ENCODE measurements at places on chromosomes 2 and 18. TPM values are rescaled to one million over a fixed set of nuclear protein-coding genes. Genes with fewer than 3 reads are reported as not detected.

- DNase-seq, result no peak
These were observed 22.1 kb upstream of the CNGA3 start for GRCh38 chr2:98324181-98324580.

DNA sequence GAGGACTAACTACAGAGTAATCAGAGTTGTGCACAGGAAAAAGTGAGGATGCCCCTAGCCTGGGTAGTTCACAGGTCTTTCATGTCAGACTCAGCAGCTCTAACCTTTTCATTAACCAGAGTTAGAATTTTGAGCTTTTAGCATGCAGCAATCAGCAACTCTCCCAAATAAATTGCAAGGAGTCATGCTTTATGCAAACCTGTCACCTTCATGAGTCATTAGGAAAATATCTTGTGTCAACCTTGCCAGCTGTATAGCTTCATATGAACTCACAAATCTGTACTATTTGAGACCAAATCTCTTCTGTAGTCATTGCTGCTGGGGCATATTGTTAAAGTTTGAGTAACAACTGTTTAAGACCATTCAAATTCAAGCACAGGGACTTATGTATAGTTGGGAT is 382.3 kb upstream of the NT5C1B start:
- DNase-seq, result no peak

- no peak for DNase-seq
These were observed 33.2 kb upstream of the KCNJ13 start for GRCh38 chr2:232809349-232810124.

DNA sequence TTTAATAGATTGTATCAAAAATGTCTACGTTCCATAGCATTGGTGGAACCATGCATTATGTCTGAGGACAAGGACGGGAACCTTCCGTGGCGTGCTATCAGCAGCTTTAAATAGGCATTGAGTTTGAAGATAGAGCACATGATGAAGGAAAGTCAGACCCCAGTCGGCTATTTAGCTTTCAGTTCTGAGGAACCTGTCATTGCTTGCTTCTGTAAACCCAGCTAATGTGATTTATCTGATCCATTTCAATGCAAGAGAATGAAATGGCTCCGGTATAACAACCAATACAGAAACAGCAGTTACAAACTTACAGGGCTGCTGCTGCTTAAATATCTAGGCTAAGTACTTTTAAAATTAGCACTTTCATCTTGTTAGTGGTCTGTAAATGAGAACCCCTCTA is 503.3 kb downstream of the RNF144A start:
- no peak for DNase-seq

GRCh38 chr18:45837283-45838070 is 12.0 kb downstream of the SIGLEC15 start:
- no peak for DNase-seq

- DNase-seq, result peak; percentile 82
These were observed 641 bp downstream of the MAPRE3 start for GRCh38 chr2:26970928-26971627.

- no peak for DNase-seq
These were observed 82.5 kb downstream of the MGAT5 start for GRCh38 chr2:134336352-134336751.

- DNase-seq, result no peak
These were observed 564 bp downstream of the DPYSL5 start for GRCh38 chr2:26848336-26849055.

DNA sequence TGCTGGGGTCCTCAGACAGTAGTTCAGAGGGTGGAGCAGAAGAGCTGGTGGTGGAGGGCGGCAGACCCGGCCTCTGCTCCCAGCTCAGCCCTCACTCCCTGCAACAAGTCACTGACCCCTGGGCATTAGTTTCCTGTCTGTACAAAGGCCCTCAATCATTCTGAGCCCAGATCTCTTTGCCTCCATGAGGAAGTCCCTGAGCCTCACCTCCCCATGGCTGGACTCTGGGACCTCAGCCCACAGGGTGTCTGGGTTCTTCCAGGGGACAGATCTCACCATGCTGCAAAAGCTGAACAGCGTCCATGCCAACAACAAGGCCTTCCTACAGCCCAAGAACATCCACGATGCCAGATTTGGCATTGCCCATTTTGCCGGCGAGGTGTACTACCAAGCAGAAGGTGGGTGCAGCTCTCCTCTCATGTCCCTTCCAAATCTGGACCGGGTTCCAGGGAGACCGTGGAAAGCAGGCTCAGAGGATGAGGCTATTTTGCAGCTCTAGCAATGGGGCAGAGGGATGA is 49.1 kb downstream of the MYO7B start:
- DNase-seq, result no peak

The CD8B2 gene
- not detected for total RNA-seq

Data from lower leg skin (tissue), 4 donors.